ENCODE measurements at places on chromosomes 11 and 22.

DNA sequence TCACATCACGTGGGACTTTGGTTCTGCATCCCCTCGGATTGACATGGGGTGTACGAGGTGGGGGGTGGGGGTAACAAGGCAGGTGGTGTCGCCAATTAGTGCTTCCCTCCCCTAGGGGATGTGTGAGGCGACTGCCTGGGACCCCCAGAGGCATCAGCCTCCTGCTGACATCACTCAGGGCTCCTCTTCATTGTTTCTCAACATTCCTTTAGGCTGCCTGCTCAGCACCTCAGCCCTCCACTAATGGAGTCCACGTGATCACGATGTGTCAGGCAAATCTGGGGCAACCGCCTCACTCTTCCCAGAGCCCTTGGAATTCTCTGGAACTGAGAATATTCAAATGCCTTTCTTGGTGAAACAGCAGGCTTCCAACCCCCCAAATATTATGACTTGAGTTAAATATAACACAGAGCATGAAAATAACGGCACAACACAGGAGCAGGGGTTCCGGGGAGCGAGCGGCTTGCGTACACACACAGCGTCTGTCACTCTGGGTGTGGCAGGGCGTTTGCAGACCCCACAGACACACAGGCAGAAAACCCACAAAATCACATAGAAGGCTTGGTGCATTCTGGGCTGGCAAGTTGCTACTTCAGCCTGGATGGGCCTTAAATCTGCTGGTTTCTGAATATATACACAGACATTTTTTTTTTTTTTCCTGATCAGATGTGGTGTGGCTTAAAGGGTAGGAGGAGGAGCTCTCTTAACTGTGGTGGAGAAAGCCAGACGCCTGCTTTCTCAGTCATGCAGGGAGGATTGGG, 170.1 kb upstream of the CADM1 start:
- DNase-seq, result no peak

- DNase-seq, result no peak
These were observed 19.7 kb downstream of the ALG9 start for GRCh38 chr11:111851636-111852035.

DNA sequence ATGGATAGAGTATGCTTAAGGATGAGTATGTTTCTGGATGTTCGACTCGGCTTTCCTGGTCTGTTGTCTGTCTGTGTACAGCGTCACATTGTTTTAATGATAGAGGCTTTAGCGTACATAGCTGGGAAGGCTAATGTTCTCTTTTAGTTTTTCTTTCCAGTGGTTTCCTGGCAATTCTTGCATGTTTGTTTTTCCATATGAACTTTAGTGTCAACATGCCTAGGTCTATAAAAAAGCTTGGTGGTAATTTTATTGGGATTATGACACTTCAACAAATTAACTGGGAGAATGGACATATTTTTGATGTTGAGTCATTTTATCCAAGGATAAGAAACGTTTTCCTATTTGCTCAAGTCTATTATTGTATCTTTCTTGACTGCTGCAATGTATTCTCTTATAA, 17.6 kb downstream of the F2 start:
- DNase-seq, result no peak

GRCh38 chr11:73413256-73413655, 37.1 kb downstream of the RELT start:
- no peak for DNase-seq

DNA sequence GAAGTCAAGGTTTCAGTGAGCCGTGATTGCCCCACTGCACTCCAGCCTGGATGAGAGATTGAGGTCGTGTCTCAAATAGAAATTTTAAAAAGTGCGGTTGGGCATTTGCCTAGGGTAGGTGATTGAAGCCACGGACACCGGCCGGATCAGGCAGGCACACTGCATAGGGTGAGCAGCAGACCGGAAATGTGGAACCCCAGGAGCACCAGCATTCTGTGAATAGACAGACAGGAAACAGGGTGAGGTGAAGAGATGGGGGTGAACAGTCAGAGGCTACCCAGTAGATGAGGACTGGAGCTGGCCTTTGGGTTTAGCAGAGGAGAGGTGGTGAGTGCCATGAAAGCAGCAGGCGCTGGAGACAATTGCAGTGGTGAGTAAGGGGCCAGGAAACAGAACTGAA, 43.5 kb downstream of the PPFIA1 start:
- DNase-seq, result no peak

DNA sequence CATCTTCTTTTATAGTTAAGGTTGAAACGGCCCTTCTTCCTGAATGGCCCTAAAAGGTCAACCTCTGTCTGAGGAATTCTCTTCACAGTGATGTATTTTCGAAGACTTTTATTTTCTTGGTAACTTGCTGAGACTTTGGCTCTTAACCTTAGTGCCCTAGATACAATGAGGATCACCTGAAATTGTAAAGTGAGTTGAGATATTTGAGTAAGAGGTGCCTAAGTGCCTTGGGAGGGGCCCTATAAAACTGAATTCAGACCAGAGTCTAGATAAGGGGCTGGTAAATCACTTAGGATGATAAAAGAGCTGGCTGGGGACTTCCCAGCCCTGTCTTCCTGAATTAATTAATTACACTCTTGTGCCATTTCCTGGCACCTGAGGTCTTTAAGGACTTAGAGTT, 505.6 kb upstream of the KIRREL3 start:
- no peak for DNase-seq

- DNase-seq, result no peak
These were observed 7.0 kb downstream of the MMP3 start for GRCh38 chr11:102836290-102836875.

- no peak for DNase-seq
These were observed 404.9 kb downstream of the NXPE2 start for GRCh38 chr11:115083144-115083806.

DNA sequence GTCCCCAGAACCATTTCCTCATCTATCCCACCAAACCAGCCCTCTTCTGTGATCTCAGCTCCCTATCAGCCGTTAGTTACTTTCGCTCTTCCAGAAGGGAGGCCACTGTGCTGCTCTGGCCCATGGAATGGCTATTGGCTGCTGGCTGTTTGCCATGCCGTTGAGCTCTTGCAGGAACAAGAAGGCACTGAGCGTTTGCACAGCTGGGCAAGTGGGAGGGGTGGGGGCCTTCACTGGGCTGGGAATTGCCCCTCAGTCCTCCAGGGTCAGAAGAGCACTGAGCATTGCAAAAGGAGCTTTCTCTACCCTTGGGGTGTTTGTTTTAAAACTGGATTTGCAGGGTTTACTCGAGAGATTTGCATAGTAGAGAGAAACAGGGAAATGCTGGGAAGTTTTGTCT, 129.0 kb upstream of the PARVA start:
- DNase-seq, result no peak

GRCh38 chr11:42770444-42771065, 541.2 kb upstream of the API5 start:
- no peak for DNase-seq

- DNase-seq, result no peak
These were observed 129.5 kb upstream of the SORL1-AS1 start for GRCh38 chr11:121582296-121582695.

DNA sequence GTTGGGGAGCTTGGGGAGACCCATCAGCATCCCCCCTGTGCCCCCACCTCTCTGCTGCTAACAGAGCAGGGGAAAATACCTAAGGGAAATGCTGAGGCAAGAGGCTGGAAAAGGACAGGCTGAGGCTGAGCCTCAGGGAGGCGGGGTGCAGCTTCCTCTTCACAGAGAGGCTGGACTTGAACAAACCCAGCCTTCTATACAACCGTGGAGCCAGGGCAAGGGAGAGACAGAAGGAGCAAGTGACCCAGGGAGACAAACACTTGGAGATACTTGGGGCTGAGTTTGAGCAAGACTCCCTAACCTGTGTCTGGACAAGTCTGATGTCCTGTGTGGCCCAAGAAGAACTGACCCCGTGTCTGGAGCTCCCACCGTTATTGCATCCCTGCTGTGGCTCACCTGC, at the start of gene SLCO2B1:
Gene SLCO2B1 (plus strand): TSS at position 229 of the 400 bp plus-strand sequence. CDS start 275 bp downstream, outside the sequence.
- DNase-seq, result no peak

Measured in stimulated activated CD4-positive, alpha-beta T cell treated with anti-CD3 and anti-CD28 coated beads, Interleukin-2, amount 100 ng/mL, for 48 hours (primary cell).